ENCODE measurements at places on chromosomes 1 and 21. TPM values are rescaled to one million over a fixed set of nuclear protein-coding genes. Genes with fewer than 3 reads are reported as not detected.

- DNase-seq, result no peak
These were observed 59.9 kb downstream of the TRIM11 start for GRCh38 chr1:228346731-228347130.

The SLC22A15 gene
- not detected for total RNA-seq

The RPE65 gene
- total RNA-seq, result not detected

DNA sequence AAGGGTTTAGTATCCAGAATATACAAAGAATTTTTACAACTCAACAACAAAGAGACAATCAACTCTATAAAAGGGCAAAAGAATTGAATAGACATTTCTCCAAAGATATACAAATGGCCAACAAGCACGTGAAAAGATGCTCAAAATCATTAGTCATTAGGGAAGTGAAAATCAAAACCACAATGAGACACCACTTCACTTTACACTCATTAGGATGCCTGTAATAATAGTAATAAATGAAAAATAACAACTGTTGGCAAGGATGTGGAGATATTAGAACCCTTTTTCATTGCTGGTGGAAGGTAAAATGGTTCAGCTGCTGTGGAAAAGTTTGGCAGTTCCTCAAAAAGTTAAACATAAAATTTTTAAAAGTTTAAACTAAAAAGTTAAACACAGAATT, 7.0 kb upstream of the ABCD3 start:
- no peak for DNase-seq

The LEMD1 gene
- total RNA-seq, result not detected

DNA sequence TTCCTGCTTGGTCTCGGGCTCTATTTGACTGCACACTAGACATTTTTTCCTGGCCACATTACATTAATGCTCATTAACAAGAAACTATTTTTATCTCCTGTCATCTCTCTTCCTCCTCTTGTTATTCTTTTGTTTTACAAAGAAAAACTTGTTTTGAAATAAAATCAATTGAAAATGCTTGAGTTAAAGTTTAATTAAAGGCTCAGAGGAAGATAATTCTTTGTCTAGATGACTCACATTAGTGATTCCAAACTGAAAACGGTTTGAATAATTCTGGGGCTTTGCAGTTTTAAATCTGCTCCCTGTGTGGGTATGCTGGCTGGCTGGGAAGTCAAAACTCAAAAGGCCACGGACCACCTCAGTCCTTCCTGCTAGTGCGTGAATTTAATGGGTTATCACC, 29.6 kb downstream of the RGS5 start:
- DNase-seq, result peak; percentile 23

GRCh38 chr1:20152599-20152930, 13.4 kb downstream of the PLA2G2F start:
- no peak for DNase-seq

DNA sequence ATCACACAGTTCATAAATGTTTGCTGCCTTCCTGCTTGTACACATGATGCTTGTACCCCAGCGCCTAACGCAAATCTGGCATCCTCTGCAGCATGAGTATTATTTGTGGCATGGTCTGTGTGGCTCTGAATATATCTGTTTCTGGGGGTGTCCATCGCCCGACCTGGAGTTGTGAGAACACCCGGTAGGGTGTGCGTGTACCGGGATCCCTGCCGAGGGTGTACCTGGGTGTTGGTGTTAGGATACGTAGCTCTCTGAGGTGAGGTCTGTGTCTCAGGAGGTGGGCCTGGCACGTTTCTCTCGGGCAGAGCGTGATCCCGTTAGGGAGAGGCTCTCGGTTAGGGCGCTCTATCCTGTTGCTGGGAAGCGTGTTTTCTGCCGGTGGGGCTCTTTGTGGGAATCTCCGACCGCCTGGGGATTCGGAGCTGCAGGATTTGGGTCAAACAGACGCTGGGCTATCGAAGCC, 10.4 kb upstream of the CDC20 start:
- peak; percentile 32 for DNase-seq

GRCh38 chr1:200732438-200732837, 6.3 kb upstream of the CAMSAP2 start:
- DNase-seq, result no peak

DNA sequence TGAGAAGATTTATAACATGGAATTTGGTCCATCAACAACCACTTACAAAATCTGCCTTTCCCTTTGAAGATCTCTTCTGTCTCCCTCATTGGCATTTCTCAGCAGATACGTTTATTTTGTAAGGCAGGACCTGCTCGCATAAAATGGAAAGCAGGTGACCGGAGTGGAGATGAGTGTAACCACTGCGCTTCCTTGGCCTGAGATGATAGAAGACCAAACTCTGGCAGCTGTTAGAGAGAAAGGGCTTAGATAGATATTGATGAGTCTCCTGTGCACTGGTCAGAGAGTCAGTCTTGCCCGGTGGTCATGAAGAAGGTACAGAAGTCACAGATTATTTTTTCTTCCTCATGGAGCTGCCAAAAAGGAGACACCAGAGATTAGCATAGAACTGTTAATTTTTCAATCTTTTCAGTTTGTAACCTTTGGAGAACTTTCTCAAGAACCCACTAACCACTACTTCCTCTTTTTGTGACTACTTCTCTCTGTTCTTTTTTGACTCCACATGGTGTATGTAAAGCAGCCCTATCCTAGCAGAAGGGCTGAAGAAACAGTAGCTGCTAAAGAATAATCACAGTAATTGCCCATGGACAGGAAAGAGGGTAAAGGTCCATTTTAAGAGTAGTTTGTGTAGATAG, 47.6 kb downstream of the FCRL3 start:
- DNase-seq, result no peak

- peak; percentile 42 for DNase-seq
These were observed 113.0 kb downstream of the OSBPL9 start for GRCh38 chr1:51729824-51730301.

- DNase-seq, result no peak
These were observed 31.0 kb downstream of the AGO4 start for GRCh38 chr1:35838693-35839245.

The SLC9C2 gene
- total RNA-seq, result not detected

GRCh38 chr1:152926091-152926490, 17.7 kb downstream of the IVL start:
- no peak for DNase-seq

DNA sequence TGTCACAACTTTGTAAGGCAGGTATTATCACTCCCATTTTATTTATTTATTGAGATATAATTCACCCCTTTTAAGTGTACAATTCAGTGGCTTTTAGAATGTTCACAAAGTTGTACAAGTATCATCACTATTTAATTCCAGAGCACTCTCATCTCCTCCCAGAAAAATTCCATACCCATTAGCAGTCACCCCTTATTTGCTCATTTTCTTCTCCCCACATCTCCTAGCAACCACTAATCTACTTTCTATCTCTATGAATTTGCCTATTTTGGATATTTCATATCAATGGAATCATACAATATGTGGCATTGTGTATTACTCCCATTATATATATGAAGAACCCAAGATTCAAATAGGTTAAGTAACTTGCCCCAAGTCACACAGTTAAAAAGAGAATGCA, 7.0 kb downstream of the DSTYK start:
- DNase-seq, result no peak

- no peak for DNase-seq
These were observed 68.0 kb upstream of the PTGFRN start for GRCh38 chr1:116841569-116842344.

DNA sequence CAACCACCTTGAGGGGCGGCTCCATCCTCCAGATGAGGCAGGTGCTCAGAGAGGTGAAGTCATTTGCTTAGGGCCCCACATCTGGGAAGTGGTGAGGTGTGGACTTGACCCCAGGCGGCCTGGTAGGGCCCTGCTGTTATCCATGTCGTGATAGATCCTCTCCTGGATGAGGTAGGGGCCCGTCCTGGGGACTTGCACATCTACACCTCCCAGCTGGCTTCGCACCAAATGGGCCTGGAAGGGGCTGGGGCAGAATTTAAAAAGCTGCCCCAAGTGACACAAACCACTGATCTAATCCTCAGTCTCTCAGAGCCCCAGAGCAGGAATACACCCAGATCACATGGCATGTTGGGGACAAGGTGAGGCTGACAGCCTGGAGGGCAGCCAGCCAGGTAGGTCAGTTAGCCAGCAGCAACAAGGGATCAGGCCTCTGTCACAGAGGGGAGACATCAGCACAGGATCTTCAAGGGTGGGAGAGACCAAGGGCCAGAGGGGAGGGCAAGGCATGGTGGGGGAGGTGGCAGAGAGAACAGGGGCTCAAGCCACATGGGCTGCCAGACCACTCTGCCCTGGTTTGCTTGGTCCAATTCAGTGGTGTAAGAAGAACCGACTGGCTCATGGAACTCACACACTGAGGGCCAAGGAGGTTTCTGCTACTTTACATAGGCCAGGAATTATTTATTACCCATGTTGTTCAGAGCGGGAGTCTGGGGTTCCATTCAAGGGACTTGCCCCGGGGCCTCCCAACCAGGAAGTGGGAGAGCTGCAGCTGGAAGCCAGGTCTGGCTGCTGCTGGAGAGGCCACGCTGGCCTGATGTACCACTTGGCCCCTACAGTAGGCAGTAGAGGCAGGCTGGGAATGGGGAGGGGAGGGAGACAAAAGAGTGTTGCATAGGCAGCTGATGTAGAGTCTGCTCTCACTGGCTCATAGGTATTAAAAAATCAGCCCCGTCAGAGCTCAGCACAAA, 12.1 kb downstream of the LRP8 start:
- DNase-seq, result no peak

The PLXNA2 gene
- 95.8 TPM for total RNA-seq

DNA sequence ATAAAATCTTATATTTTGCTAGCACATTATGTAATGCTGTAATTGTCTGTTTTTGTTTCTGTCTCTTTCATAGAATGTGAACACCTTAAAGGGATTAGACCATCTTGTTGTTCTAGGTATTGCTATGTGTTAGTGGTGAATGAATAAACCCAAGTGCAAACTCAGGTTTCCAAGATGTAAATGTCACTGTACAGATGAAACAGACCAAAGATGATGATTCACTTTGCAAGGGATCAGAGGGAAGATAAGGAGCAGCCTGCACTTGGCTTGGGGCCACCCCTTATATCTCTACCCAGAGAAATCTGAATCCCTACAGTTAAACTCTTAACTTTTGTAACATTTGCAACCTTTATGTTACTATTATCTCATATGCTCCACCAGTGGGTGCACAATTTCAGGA, 25.4 kb downstream of the UROD start:
- DNase-seq, result no peak

GRCh38 chr1:111842411-111842810, 86.7 kb downstream of the DDX20 start:
- DNase-seq, result no peak

GRCh38 chr1:29925058-29925457, 688.7 kb downstream of the PTPRU start:
- no peak for DNase-seq

- peak; percentile 49 for DNase-seq
These were observed 13.0 kb downstream of the WNT9A start for GRCh38 chr1:227934476-227935313.

The RCOR3 gene
- total RNA-seq, result 11.2 TPM

- peak; percentile 34 for DNase-seq
These were observed 4.7 kb downstream of the ARHGEF11 start for GRCh38 chr1:157040802-157041201.

DNA sequence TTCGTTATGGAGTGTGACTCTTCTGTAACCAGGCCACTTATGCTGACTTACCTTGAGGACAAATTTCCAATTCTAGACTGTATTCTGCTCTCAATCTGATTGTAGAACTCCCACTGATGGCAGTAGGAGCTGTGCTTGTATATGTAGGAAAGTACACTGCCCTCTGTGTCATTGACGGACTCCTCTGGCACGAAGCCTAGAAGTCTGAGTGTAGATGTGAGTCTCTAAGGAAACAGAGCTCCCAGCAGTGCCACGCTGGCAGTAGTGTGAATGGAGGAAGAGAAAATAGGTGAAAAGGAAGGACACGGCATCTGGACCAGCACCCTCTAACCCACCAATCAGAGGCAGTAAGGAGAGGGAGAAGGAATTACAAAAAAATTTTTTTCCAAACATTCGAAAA, 130.4 kb upstream of the ADGRL2 start:
- peak; percentile 96 for DNase-seq

GRCh38 chr1:105664495-105664894, 1392.0 kb upstream of the PRMT6 start:
- DNase-seq, result no peak

The BLACAT1 gene
- not detected for total RNA-seq

- DNase-seq, result no peak
These were observed 33.5 kb upstream of the CLDN14 start for GRCh38 chr21:36513430-36513829.

GRCh38 chr1:203544485-203544884, 50.5 kb downstream of the OPTC start:
- DNase-seq, result no peak

DNA sequence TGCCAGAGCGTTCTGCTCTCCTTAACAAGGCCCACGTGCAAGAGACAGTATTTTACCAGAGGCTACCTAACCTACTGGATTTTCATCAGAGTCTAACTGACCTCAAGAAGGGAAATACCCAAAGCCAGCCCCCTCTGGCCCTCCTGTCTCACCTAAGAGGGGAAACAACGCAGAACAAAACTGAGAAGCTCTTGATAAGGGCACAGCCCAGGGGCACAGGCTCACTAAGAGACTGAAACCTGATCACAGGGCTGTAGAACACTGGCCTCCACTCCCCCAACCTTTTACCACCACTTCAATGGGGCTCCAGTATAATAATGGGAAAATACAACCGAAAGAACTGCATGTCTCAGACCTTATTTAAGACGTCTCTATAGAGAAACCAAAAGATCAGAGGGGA, 449.5 kb upstream of the CAMK1G start:
- DNase-seq, result no peak

The LDLRAD1 gene
- not detected for total RNA-seq

DNA sequence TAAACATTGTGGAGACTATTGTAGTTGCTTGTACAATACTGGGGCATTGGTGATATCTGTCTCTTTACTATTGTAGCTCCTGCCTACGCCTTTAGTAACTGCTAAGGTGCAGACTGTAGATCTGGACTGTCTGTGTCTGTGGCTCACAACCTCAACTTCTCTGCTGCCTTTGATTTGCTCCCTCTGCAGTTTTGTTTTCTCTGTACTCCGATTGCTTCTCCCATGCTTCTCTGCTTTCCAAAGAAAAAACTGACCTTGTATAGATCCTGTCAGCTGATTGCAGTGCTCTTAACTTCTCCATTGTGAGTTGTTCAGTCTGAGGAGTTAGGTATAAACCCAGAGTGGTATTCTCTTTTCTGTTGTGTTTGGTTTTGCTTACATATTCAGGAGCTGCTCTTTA, 15.3 kb downstream of the MAGI3 start:
- DNase-seq, result peak; percentile 5

DNA sequence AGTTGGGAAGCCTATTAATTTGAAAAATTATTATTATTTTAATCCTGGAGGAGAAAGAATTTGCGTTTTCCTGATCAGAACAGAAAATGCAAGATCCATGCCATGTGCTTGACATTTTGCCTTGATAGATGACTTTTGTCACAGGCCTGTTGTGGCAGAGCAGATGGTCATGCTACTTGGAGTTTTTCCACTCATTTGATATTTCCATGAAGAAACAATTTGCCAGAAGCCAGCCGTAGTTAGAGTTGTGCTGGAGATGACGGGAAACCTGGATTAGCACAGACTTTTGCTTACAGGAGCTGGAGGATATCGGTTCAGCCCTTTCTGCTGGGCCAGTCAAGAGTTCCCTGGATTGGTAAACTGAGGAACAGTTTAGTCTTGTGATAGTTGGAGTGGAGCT, 3.2 kb downstream of the RCAN3 start:
- no peak for DNase-seq

Measured in dermis blood vessel endothelial cell (primary cell).